ENCODE measurements at places on chromosomes 13 and 19. TPM values are rescaled to one million over a fixed set of nuclear protein-coding genes. Genes with fewer than 3 reads are reported as not detected.

The KISS1R gene
- 0.44 TPM for total RNA-seq

The ZNF681 gene
- 1.3 TPM for total RNA-seq

The UPK1A gene
- total RNA-seq: not detected

The PRODH2 gene
- not detected for total RNA-seq

The PIBF1 gene
- total RNA-seq: 14.4 TPM

The SIRT6 gene
- 28.3 TPM for total RNA-seq

The PLIN3 gene
- 179 TPM for total RNA-seq

The CGB7 gene
- total RNA-seq: not detected

The ZNF665 gene
- total RNA-seq: 3.1 TPM

The CHST8 gene
- not detected for total RNA-seq

The MYBPC2 gene
- total RNA-seq: not detected

The ZIC5 gene
- total RNA-seq: not detected

The GARIN5A gene
- total RNA-seq: 0.54 TPM

The KL gene
- 2.8 TPM for total RNA-seq

The RNF225 gene
- not detected for total RNA-seq

The EHD2 gene
- 163 TPM for total RNA-seq

The SHISA2 gene
- total RNA-seq: 0.07 TPM

The FIZ1 gene
- 16.3 TPM for total RNA-seq

The LYL1 gene
- 20.3 TPM for total RNA-seq

The MEIOSIN gene
- not detected for total RNA-seq

The ZNF134 gene
- 22.4 TPM for total RNA-seq

The CACNG8 gene
- not detected for total RNA-seq

The DCT gene
- total RNA-seq: 0.18 TPM

The ICAM1 gene
- total RNA-seq: 27.3 TPM

The SHANK1 gene
- total RNA-seq: 7.6 TPM

The LPAR6 gene
- total RNA-seq: 56.6 TPM

The KLK2 gene
- not detected for total RNA-seq

The B9D2 gene
- 6.4 TPM for total RNA-seq

The PRTN3 gene
- not detected for total RNA-seq

The ZNF600 gene
- total RNA-seq: 4.8 TPM

The FGF22 gene
- 0.31 TPM for total RNA-seq

The NCAN gene
- total RNA-seq: not detected

The FXYD3 gene
- total RNA-seq: not detected

The ZNF417 gene
- total RNA-seq: 5.8 TPM

The CARS2 gene
- total RNA-seq: 87.1 TPM

The LGALS7 gene
- total RNA-seq: not detected

The GFY gene
- not detected for total RNA-seq

The ZNF526 gene
- total RNA-seq: 9.2 TPM

The SHC2 gene
- total RNA-seq: 36.3 TPM

The BICRA gene
- 6.6 TPM for total RNA-seq

The POLR1D gene
- total RNA-seq: 154 TPM

The UBXN6 gene
- total RNA-seq: 251 TPM

The LNX2 gene
- 18.7 TPM for total RNA-seq
